ENCODE measurements at places on chromosomes 5 and 9. TPM values are rescaled to one million over a fixed set of nuclear protein-coding genes. Genes with fewer than 3 reads are reported as not detected.

Gene ENTREP1
- 0.64 TPM for total RNA-seq

Gene RNF180
- total RNA-seq: 5.3 TPM

Gene CFAP77
- not detected for total RNA-seq

Gene CD14
- 1.4 TPM for total RNA-seq

Gene ZNF608
- total RNA-seq: 13.3 TPM

Gene IGFBPL1
- total RNA-seq: not detected

Gene TAF11L12
- total RNA-seq: 0.48 TPM

Gene ALDOB
- total RNA-seq: not detected

Gene TAS2R1
- total RNA-seq: not detected

Gene FGD3
- total RNA-seq: 1.2 TPM

Gene SPATA31D4
- total RNA-seq: not detected

Gene ADAMTS16
- not detected for total RNA-seq

Gene STPG3
- total RNA-seq: not detected

Gene FAM193B
- total RNA-seq: 9.8 TPM

Data from tracheal epithelial cell (primary cell).